ENCODE measurements at places on chromosomes 4 and X. TPM values are rescaled to one million over a fixed set of nuclear protein-coding genes. Genes with fewer than 3 reads are reported as not detected.

Gene PAGE4
- 1.4 TPM for polyA plus RNA-seq

Gene SOWAHD
- polyA plus RNA-seq: 0.44 TPM

Gene CT45A10
- polyA plus RNA-seq: not detected

Gene MTMR1
- polyA plus RNA-seq: 26.4 TPM

Gene PITX2
- 2.0 TPM for polyA plus RNA-seq

Gene CSAG3
- not detected for polyA plus RNA-seq

Gene POU4F2
- not detected for polyA plus RNA-seq

Gene CDX4
- polyA plus RNA-seq: not detected

Gene MXRA5
- polyA plus RNA-seq: 8.6 TPM

Gene NEUROG2
- not detected for polyA plus RNA-seq

Gene MAGIX
- 3.6 TPM for polyA plus RNA-seq

Gene CENPVL3
- polyA plus RNA-seq: 1.7 TPM

Gene FATE1
- polyA plus RNA-seq: 0.28 TPM

Gene MAEA
- polyA plus RNA-seq: 58.6 TPM

Gene NXF3
- 0.14 TPM for polyA plus RNA-seq

Gene SMIM10L2A
- polyA plus RNA-seq: 11.2 TPM

Gene UBQLN2
- 46.5 TPM for polyA plus RNA-seq

Gene MAP7D2
- 3.1 TPM for polyA plus RNA-seq

Gene GYPA
- 3.6 TPM for polyA plus RNA-seq

Gene ANK2
- polyA plus RNA-seq: 60.8 TPM

Gene TBC1D8B
- 5.3 TPM for polyA plus RNA-seq

Gene GYPE
- 2.9 TPM for polyA plus RNA-seq

Gene UNC5C
- 36.8 TPM for polyA plus RNA-seq

Gene ETDB
- not detected for polyA plus RNA-seq

Gene NWD2
- polyA plus RNA-seq: 0.25 TPM

Gene RENBP
- polyA plus RNA-seq: 17.2 TPM

Gene AGTR2
- polyA plus RNA-seq: 102 TPM

Gene CXCL5
- 0.11 TPM for polyA plus RNA-seq

Gene TEC
- 4.9 TPM for polyA plus RNA-seq

All from right renal cortex interstitium (tissue), 3 donors.